Caki2 (cell line): ENCODE measurements at places on chromosomes 6 and 20. TPM values are rescaled to one million over a fixed set of nuclear protein-coding genes. Genes with fewer than 3 reads are reported as not detected.

GRCh38 chr20:10921491-10922010 is 247.8 kb upstream of the JAG1 start:
- no peak for DNase-seq

DNA sequence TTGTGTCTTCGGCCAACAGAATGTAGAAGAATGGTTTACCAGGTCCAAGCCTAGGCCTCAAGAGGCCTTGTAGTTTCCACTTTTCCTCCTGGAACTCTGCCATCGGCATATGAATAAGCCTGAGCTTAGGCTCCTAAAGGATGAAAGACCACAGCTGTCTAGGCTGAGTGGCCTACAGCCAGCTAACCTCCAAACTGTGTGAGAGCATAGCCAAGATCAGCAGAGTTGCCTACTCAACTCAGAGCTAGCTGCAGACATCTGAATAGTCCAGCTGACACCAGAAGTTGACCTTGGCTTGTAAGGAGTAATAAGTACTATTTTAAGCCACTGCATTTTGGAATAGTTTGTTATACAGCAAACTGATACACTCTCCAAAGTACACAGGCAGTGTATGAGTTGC is 52.6 kb upstream of the SMIM29 start:
- DNase-seq: no peak

GRCh38 chr6:107956181-107956580 is 1.8 kb downstream of the SEC63 start:
- DNase-seq: no peak

DNA sequence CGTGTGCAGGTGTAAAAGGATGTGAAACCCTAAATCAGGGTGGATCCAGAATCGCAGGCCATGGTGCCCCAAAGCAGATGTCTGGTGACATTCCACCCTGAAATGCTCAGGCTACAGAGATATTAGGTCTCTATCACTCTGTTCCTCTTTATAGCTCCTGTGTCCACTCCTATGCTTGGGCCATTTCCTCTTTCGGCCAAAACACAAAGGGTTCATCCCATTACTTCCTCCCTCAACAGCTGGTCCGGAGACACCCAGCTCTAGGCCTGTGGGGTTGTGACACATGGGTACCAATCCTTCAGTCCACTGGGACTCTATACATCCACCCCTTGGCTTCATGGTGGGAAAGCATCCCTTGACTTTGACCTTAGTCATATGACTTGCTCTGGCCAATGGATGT is 1.7 kb upstream of the SIGLEC1 start:
- no peak for DNase-seq

DNA sequence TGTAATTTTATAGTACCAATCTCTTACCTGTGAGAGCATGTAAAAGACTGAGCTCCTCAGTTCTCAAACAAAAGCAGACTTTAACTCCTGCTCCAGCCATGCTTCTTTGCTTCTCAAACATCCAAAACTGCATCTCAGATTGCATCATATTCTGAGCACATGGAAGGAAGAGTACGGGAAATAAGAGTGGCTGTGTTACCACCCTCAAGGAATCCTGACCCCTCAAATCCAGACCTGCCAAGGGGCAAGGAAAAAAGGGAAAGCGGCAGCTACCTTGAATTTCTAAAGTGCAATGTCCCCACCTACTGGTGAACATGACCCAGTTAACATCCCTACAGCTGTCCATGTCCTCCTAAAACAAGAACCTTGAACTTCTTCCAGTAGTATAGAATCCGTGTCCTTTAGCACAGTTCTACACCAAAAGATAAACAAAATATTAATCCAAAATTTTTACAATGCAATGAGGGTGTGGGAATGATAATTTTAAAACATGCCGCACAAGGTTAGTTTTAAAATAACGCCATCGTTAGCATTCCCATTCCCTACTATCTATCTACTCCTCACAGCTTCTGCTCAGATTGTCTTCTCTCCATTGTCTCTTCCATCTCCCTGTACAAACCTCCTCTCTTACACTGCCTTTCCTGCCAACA is 34.1 kb upstream of the HLA-DQB1 start:
- DNase-seq: peak; percentile 44

DNA sequence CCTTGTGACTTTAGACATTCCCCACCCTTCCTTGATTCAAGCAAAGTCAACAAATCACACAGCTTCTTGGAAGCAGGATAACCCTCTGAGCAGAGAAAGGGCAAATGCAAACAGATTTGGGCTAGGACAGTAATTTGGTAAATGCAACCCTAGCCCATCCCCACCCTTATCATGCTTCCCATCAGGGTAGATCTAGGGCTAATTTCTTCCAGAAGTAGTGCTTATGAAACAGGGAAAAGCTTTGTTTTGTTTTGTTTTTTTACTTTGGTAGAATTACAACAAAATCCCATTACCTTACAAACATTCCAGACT is 525.1 kb upstream of the NOX3 start:
- DNase-seq: no peak

GRCh38 chr20:47574616-47575364 is 73.1 kb downstream of the NCOA3 start:
- DNase-seq: no peak

- DNase-seq: no peak
These were observed 244.9 kb downstream of the DHX35 start for GRCh38 chr20:39206899-39207564.

DNA sequence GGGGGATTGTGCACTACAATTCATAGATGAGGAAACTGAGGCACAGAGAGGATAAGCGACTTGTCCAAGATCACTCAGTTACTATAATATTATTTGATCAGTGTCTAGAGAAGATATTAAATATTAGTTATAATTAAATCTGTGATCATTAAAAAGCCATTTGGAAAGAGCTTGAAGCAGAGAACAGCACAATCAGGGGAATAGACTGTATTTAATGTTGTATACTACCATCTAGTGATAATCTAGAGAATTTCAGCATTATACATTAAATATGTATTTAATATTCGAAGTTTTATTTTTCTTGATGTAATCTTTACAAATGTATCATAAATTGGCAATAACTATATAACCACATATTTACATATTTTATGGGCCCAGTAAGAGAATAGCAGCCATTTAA is 20.1 kb upstream of the MTCL3 start:
- DNase-seq: no peak

DNA sequence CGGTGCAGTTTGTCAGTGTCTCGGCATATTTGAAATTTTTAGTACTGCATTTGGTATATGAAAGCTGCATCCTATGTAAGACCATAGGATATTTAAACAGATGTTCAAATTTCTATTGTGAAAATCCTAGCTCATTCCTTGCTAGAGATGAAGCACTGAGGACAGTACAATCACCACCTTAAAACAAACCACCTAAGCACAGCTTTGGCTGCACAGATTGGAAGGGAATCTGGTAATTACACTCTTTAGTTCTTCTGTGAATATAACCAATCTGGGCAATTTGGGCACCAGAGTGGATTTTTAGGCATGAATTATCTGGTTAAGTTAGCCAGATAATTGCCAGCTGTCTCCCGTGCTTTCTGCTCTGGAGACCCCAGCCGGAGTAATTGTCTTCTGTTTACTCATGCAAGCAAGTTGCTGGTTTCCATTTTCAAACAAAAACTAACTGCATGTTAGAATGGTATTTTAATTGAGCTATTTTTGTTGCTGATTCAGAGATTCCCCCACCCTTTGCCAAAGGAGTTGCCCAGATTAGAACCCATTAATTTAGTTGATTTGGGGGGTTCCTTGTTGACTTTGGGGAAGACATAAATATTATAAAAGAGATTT is 36.9 kb downstream of the E2F3 start:
- no peak for DNase-seq

Gene ULBP1
- 0.57 and 0.64 TPM in 2 replicates for total RNA-seq

Gene PRKN
- total RNA-seq: 1.0 and 1.1 TPM in 2 replicates

Gene DNAH8
- total RNA-seq: not detected in 2 replicates

Gene PEDS1
- total RNA-seq: 31.7 and 34.1 TPM in 2 replicates

Gene DEFB132
- not detected in 2 replicates for total RNA-seq
